ENCODE measurements at places on chromosomes 4 and X.

GRCh38 chrX:133815496-133815895 is 169.9 kb downstream of the GPC3 start:
- no peak for DNase-seq

DNA sequence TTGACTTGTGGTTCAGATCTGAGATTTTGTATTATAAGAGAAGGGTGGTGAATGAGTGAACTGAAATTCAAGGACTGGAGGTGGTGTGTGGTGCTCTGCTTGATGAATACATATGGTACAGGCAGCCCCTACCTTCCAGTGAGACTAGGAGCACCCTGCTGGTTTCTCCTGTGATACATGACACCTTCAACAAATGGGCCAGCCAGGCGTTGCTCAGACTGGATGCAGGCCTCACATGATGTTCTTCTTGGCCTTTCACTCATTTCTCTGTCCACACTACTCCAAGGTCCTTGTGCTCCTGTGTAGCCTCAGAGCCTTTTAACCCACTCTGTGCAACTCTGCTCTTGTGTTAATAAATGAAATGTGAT is 67.2 kb downstream of the FNIP2 start:
- DNase-seq, result no peak

DNA sequence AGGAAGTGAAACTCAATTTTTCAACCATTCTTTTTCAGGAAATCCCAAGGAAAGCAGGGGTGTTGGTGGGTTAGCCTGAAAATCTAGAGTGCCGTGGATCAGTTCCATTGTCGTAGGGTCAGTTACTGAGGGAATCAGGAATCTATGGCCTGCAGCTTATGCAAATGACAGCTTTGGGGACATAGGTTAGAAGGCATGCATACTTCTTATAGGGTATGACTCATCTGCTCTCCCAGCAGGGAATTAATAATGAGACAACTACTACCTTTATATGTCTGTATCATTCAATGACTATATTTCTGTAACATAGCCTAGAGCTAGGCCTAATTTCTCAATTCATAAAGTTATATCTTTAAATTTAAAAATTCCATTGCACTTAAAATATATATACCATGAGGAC is 36.6 kb downstream of the ZNF41 start:
- no peak for DNase-seq

DNA sequence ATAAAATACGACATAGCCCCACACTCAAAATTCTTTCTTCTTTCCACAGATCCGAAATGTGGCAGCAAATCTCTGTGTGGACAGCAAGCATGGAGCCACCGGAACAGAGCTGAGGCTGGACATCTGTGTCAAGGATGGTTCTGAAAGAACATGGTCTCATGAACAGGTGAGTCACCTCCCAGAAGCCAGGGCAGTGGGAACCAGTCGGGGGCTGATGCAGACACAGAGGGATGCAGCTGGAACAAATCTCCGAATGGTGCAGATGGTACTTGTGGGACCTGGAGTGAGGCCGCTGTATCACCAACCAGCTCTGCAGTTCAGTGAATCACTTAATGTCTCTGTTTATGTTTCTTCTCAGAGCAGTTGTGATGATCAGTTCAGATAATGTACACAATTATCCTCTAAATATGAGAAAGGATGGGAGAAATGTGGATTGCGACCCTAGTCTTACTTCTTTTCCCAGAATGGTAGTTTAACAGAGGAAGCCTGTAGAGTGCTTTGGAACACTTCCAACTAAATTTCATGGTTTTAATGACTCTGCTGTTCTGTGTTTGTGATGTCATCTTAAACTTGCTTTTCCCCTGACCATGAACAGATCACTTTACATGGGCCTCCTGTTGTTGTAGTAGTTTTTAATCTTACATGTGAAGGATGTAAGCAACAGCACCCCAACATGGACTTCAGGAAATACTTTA is 159.3 kb upstream of the GALNT7 start:
- DNase-seq, result no peak

- no peak for DNase-seq
Measured at GRCh38 chr4:27248829-27249228, 388.2 kb downstream of the STIM2 start.

GRCh38 chrX:132086672-132087071 is 41.1 kb downstream of the FRMD7 start:
- DNase-seq, result no peak

GRCh38 chr4:129014566-129015509 is 78.5 kb downstream of the SCLT1 start:
- no peak for DNase-seq

DNA sequence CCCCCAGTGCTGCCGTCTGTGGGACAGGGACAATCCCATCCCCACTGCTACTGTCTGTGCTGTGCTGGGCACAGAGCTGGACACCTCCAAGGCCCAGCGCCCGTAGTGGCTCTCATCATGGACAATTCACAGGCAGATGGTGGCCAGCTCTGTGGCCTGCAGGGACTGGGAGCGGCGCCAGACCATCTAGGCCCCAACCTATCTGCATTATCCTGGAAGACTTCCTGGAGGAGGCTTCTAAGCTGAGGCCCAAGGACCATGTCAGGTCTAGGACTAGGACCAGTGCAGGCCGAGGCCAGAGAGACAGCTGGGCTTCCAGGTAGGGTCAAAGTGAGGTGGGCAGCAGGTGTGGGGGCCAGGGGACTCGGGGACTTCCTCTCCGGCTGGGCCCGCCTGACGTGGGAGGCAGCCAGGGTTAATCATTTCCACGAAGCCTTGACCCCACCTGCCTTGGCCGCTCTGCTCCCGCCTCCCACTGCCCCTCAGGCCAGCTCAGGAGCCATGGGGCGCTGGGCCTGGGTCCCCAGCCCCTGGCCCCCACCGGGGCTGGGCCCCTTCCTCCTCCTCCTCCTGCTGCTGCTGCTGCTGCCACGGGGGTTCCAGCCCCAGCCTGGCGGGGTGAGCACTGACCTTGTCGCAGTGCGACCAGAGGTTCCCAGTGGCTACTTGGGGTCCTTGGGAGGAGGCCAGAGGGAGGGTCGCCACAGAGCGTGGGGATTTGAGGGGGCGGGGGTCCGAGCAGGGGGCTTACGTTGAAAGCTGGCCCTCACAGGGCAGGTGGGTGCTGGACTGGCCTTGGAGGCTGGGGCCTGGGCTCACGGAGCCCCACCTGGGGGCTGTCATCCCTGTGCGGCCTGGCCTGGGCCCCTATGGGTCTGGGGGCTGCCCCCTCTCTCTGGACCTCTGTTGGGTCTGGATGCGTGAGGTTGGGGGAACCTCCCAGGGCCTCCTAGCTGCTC is at the start of gene HGFAC:
Gene HGFAC, plus strand, starts transcription at position 468 of the 959 bp plus-strand sequence. Its CDS starts 34 bp downstream, at position 502.
- DNase-seq, result no peak

GRCh38 chr4:150781191-150781590 is 199.2 kb downstream of the MAB21L2 start:
- no peak for DNase-seq

- no peak for DNase-seq
Measured at GRCh38 chr4:42152507-42153504, at the start of gene BEND4. BEND4 (minus strand) TSS chr4:42152655; CDS start chr4:42152143, 512 bp downstream.

GRCh38 chr4:180098586-180098985 is 2144.6 kb upstream of the TENM3 start:
- DNase-seq, result no peak

- no peak for DNase-seq
Measured at GRCh38 chr4:11632025-11632424, 203.3 kb upstream of the HS3ST1 start.

GRCh38 chr4:6641971-6642320 is 1.5 kb downstream of the MRFAP1 start:
- no peak for DNase-seq

DNA sequence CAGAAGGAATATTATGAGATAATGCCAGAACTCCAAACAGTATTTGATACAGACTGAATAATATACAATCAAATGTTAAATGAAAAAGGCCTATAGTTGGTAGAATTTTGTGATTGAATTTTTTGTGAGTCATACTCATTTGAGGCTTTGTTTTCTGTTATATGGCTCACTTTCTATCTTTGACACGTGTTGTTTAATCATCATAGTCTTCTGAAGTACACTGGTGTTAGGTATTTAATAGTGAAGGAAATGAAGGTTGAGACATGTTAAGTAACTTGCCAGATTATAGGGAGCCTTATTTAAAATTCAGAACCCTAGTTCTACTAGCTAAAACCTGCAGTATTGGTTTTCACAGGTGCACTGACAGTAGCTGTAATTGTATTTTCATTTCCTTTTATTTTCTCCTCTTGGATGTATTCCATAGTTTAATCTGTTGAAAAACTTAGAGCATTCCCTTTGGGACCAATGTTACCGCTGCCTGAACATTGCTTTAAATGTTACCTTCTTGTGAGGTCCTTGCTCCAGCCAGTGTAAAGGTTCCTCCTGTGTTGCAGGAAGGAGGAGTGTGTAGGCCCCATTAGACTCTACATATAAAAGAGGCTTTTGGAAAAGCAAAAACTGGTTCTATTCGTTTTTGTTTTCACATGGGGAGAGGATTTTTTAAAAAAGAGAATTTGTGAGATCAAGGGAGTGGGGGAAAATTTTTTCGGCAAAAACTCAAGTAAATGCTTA is 224.1 kb downstream of the ARHGAP10 start:
- DNase-seq, result no peak

DNA sequence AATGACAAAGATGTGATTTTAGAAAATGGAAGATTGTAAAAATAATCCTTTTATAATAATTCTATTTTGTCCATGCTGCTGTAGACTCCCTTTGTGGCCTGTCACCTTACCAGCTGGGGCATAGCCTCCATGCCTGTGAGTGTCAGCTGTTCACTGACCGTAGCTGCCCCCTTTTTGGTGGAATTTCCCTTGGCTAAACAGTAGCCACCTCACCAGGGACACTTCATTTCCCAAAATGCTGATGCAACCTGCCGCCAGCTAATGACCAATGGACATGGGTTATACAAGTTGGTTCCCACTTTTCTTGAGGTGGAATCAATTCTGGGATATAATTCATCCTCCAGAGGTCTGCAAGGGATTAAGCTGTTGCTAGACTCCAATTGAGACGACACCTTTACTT is 368.4 kb downstream of the PRDM5 start:
- DNase-seq, result no peak

DNA sequence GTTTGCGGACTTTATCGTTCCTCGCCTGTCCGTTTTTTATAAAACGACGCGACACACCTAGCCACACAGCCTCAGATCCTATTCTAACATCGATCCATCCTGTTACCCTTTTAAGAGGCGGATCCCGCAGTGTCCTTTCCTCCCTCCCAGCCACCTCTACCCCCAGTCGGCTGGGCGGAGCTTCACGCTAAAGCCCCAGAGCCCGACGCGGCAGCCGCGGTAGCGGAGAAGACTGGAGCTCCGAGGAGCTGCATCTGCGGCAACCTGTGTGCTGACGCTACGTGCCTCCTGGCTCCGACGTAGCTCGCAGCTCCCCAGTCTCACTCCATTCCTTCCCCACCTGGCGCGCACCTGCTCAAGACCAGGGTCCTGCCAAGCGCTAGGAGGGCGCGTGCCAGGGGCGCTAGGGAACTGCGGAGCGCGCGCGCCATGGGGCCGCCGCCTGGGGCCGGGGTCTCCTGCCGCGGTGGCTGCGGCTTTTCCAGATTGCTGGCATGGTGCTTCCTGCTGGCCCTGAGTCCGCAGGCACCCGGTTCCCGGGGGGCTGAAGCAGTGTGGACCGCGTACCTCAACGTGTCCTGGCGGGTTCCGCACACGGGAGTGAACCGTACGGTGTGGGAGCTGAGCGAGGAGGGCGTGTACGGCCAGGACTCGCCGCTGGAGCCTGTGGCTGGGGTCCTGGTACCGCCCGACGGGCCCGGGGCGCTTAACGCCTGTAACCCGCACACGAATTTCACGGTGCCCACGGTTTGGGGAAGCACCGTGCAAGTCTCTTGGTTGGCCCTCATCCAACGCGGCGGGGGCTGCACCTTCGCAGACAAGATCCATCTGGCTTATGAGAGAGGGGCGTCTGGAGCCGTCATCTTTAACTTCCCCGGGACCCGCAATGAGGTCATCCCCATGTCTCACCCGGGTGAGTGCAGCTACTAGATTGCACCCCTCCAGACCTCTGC is at the start of gene RNF128:
Gene RNF128, plus strand, starts transcription at position 217 of the 953 bp plus-strand sequence. Its CDS starts 213 bp downstream, at position 430.
- DNase-seq, result no peak

GRCh38 chr4:106671716-106672115 is 303.1 kb upstream of the GIMD1 start:
- DNase-seq, result no peak

DNA sequence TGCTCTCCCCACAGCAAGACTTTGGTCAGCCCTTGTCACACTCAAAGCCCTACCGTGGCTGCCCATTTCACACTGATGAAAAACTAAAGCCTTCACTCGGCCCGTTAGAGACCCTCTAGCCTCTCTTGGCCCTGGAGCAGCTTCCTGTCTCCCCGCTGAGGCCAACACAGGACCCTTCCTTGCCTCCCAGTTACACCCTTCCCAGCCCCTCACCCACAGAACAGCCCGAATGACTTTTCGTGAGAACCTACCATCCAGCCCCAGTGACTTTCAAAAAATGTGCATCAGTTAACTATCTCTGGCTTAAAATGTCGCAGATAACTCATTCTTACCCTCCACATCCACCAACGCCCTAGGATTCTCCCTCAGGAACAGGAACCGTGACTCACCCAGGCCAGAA is 756 bp upstream of the TAF9B start:
- no peak for DNase-seq

DNA sequence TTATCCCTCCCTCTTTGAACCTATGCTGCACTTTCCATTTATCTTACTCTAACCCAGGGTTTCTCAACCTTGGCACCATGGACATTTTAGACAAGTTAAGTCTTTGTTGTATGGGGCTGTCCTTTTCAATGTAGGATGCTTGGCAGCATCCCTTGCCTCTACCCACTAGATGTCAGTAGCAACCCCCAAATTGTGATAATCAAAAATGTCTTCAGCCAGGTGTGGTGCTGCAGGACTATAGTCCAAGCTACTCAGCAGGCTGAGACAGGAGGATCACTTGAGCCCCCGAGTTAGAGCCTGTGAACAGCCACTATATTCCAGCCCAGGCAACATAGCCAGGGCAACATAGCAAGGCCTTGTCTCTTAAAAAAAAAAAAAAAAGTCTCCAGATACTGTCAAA is 7.0 kb downstream of the LRCH2 start:
- no peak for DNase-seq

DNA sequence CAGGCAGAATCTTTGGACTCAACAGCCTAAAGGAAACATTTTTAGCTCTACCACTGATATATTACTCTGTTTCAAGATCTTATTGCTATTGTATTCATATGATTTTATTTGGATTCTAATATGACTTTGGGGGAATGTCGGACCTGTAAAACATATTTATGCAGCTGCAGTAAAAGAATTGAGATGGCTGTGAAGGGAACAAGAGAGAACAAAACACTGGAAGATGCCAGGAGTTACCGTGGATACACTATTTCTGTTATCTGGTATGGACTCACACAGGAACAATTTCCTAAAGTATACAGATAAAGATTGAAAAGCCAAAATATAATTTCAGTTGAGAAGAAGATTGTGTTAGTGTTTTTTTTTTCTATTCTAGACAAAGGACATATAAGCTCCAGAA is 113.0 kb upstream of the DCLK2 start:
- no peak for DNase-seq

All from retinal pigment epithelial cell (primary cell).